Activated gamma-delta T cell (primary cell): ENCODE measurements at places on chromosomes 1 and 21.

GRCh38 chr1:54153535-54154439 lies 987 bp upstream of the CDCP2 start:
- DNase-seq = no peak

- no peak for DNase-seq
Measured at GRCh38 chr1:92848201-92848600, 16.4 kb downstream of the RPL5 start.

- DNase-seq = no peak
Measured at GRCh38 chr21:45284456-45284741, 3.3 kb downstream of the POFUT2 start.

DNA sequence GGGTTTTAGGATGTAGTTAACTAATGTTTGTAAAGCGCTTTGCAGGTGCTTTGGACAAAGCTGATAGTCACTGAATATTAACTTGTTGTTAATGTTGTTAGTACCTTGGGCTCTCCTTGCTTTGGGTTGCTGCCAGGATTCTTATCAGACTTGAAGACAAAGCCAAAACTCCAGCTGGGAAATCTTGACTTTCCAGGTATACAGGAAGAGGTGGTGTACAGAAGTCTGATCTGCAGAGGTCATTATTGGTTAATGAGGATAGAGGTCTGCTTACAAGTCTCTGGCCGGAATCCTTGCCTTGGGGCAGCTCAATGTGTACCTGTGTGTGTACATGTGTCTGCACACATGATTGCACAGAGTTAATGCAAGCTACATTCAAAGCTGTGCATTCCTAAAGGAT lies 96.0 kb upstream of the POU3F1 start:
- no peak for DNase-seq

DNA sequence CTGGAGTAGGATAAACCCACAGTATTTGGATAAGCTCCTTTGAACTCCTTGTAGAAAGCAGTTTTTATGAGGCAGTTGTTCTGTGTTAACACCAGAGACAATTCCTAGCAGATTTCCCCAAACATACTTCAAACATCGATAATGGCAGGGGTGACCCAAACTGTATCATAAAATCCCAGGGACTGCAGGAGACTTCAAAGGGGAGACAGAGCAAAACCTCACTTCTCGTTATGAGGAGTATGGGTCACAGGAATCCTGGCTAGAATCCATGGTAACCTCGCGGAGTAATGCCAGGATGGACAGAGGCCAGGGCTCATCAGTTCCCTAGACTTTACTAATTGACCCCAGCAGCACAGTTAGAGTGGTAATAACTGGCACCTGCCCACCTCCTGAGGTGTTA lies 148.0 kb downstream of the DHRS3 start:
- DNase-seq = no peak

GRCh38 chr1:4464478-4464877 lies 189.9 kb upstream of the AJAP1 start:
- no peak for DNase-seq

GRCh38 chr21:44943686-44944550 lies 4.1 kb downstream of the SLX9 start:
- no peak for DNase-seq

DNA sequence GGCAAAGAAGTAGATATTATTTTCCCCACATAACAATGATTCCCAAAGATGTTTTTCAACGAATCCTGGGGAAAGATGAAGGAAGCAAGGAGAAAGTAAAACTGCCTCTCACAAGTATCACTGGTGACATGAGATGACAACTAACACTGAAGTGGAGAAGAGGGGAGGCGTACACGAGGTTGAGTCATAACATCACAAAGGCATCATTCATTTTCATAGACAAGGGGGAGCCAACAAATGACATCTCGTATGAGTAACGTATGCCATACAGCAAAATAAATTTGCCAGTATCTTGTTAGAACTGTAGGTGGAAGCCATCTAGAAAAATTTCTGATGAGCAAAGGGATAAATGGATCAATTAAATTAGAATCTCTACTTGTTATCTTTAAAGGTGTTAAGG lies 56.6 kb downstream of the ATP1B1 start:
- DNase-seq = no peak

DNA sequence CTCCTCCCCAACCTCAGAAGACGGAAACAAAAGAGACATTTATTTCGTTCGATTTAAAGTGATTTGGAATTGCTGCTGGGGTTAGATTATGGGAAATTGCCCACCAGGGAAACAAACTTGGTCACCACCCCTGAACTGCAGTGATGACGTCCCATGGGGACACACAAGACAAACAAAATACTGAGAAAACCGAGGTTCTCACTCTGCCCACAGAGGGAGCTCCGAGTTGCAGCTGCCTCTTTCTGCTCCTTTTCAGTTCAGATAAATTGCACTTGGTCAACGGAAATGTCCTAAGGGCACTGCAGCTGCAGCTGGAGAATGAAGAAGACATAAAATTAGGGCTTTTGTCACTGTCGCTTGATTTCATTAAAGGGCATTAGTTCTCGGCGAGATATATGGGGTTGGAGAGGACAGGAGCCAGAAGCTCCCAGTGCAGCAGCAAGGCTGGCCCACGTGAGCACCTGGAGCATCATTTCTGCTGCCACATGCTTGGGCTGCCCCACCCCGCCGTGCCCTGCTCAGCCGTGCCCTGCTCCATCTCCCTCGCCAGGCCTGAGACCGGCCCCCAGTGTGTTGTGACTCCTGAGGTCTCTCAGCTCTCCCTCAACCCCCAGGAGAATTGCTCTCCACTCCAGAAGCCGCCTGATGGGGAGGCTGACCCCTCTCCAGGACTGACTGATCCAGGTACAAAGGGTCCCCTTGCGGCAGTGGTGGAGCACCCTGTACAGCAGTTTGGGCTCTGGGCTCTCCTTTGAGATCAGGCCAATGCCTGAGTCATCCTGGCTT lies 231.7 kb upstream of the AJAP1 start:
- no peak for DNase-seq

GRCh38 chr1:60992165-60992564 lies 90.2 kb upstream of the NFIA start:
- no peak for DNase-seq

DNA sequence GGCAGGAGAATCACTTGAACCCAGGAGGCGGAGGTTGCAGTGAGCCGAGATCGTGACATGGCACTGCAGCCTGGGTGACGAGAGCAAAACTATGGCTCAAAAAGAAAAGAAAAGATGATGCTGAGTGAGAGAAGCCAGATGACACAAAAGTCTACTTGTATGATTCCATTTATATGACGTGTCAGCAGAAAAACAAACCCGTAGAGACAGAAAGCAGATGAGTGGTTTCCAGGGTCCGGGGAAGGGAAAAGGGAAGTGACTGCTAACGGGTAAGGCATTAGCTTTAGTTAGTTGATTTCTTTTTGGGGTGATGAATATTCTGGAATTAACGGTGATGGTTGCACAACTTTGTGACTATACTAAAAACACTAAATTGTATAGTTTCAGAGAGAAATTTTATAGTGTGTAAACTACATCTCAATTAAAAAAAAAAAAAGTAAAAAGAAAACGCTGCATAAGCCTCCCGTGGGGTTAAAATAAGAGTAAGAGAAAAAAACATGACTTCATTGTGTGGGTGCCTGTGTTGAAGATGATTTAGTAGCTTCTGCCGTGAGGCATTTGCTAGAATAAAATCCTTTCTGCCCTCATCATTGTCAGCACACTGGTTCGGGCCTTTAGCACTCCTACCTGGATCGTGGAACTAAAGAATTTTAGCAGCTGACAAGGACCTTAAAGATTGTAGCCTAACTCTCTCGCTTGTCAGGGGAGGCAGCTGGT lies 24.7 kb upstream of the ATP5PO start:
- DNase-seq = no peak

DNA sequence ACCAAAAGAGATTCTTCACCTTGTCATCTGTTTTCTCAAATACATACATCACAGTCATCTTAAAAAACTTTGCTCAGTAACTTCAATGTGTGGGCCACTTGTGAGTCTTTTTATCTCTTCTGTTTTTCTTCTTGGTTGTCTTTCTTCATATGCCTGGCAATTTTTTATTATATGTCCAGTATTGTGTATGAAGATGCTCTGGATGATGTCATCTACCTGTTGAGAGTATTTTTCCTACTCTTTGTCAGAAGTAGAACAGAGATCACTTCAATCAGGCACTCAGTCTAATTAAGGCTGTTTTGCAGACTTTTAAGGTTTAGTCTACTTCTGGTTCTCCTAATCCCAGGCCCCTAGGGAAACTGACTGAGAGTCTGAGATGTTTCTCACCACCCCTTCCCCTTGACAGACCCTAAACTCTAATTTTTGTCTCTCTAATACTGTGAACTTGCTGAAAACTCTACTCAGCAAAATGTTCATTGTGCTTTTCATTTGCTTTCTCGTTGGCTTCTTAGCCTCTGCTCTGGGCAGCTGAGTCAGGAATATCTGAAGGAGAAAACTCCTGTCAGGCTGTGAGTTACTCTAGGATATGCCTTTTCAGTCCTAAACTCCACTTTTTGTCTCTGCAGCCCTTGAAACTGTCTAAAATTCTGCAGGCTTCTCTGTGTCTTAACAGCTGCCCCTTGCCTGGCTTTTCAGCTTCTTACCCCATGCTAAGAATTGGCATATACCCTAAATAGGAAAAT lies 33.0 kb upstream of the DNAJC6 start:
- no peak for DNase-seq

- DNase-seq = no peak
Measured at GRCh38 chr1:172895050-172895460, 155.7 kb downstream of the TNFSF18 start.

GRCh38 chr1:176136891-176137290 lies 70.2 kb downstream of the COP1 start:
- no peak for DNase-seq

- DNase-seq = no peak
Measured at GRCh38 chr1:212442408-212442807, 9.7 kb downstream of the NENF start.

DNA sequence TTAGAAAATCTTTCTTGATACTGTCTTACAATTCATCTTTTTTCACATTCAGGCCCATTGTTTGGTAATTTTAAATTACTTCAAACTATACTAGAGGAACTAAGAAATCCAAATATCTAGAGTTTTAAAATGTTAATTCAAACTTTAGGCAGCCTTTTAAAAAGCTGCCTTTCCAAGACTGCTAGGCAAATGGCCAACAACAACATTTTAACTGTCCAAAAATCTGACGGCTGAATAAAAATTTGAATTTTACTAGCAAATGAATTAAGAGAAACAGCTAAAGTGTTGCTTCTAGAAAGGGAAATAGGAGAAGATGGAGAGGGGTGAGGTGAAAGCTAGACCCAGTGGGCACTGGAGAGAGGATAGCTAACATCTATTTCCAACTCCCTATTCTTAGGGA lies 17.2 kb downstream of the DPYD start:
- no peak for DNase-seq

DNA sequence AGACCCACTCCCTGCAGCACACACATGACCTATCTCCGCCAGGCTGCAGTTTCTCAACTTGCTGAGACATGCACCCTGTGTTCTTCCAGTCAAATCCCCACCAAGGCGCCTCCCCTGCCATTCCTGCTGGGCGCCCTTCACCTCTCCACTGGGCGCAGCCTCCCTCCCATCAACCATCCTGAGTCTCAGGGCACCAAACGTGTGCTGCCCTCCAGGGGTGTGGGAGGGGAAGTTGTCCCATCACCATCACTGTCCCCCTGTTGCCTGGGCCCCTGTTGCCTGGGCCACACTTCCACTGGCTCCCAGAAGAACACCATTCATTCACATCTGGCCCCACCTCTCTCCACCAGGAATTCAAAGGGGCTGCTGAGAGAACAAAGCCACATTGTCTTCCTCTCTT lies 44.9 kb upstream of the EFHD2 start:
- DNase-seq = no peak

DNA sequence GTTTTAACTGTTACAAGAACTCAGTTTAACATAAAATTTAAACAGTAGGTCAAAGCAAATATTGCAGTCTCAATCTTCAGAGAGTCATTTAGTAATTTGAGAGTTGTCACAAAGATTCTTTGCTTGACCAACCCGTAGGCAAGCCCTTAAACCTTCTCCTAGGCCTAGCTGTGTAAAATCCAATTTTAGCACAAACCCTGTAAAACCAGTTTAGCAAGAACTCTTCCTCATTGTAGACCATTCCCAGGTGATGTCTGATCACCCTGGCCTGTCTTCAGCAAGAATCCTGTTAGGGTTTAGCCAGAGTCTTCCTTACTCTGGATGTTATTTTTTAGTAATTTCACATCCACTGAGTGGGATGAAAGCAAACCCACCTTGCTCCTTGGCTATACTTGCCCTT lies 30.1 kb downstream of the LRIG2 start:
- no peak for DNase-seq

GRCh38 chr1:239418681-239419080 lies 32.3 kb downstream of the CHRM3 start:
- no peak for DNase-seq

GRCh38 chr21:36510911-36511310 lies 31.0 kb upstream of the CLDN14 start:
- DNase-seq = no peak

- no peak for DNase-seq
Measured at GRCh38 chr1:244861683-244862082, 2.7 kb downstream of the HNRNPU start.

GRCh38 chr1:166956872-166957271 lies 18.5 kb downstream of the ILDR2 start:
- no peak for DNase-seq

GRCh38 chr1:242787968-242788367 lies 263.5 kb upstream of the PLD5 start:
- no peak for DNase-seq

DNA sequence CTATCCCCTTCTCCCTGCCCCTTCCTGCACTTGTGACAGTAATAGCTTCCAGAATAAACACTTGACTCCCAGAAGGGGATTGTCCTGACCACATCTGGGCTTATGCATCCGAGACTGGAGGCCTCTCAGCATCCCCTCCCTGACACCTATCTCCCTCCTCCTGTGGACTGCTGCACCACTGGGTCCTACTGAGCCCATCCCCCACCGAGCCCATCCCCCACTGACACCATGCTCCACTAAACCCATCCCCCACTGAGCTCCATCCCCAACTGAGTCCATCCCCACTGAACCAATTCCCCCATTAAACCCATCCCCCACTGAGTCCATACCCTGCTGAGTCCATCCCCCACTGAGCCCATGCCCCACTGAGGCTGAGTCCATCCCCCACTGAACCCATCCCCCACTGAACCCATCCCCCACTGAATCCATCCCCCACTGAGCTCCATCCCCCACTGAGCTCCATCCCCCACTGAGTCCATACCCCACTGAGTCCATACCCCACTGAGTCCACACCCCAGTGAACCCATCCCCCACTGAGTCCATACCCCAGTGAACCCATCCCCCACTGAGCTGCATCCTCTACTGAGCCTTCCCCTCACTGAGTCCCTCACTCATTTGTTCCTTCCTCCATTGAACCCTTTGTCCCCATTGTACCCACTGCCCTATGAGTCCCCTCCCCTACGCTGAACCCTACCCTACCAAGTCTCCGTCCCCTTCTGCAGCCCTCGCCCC lies 5.6 kb downstream of the PDZK1IP1 start:
- no peak for DNase-seq

GRCh38 chr1:82897549-82897948 lies 1096.8 kb downstream of the ADGRL2 start:
- no peak for DNase-seq
